ENCODE measurements at places on chromosomes 2 and 18. TPM values are rescaled to one million over a fixed set of nuclear protein-coding genes. Genes with fewer than 3 reads are reported as not detected.

The ASTL gene
- 5.0 TPM for total RNA-seq

- no peaks in the 10 kb centered on the region for H3K36me3 ChIP-seq
- H3K4me1 ChIP-seq: no peaks in the 10 kb centered on the region
- no peak overlapping the region for H3K27ac ChIP-seq
- H3K4me3 ChIP-seq: no peak overlapping the region
- DNase-seq: no peak
- no peaks in the 10 kb centered on the region for H3K27me3 ChIP-seq
Observed at GRCh38 chr2:24984912-24985311, 13.2 kb upstream of the DNAJC27 start.

GRCh38 chr2:189477756-189478155, 36.5 kb downstream of the WDR75 start:
- no peaks in the 10 kb centered on the region for H3K27me3 ChIP-seq
- H3K4me3 ChIP-seq: no peak overlapping the region
- H3K27ac ChIP-seq: no peak overlapping the region
- H3K36me3 ChIP-seq: peaks cover 31% of the 10 kb centered on the region
- no peaks in the 10 kb centered on the region for H3K4me1 ChIP-seq

GRCh38 chr2:20236496-20236895, 11.6 kb upstream of the SDC1 start:
- H3K4me3 ChIP-seq: no peak overlapping the region
- DNase-seq: no peak
- H3K36me3 ChIP-seq: no peaks in the 10 kb centered on the region
- no peak overlapping the region for H3K27ac ChIP-seq

DNA sequence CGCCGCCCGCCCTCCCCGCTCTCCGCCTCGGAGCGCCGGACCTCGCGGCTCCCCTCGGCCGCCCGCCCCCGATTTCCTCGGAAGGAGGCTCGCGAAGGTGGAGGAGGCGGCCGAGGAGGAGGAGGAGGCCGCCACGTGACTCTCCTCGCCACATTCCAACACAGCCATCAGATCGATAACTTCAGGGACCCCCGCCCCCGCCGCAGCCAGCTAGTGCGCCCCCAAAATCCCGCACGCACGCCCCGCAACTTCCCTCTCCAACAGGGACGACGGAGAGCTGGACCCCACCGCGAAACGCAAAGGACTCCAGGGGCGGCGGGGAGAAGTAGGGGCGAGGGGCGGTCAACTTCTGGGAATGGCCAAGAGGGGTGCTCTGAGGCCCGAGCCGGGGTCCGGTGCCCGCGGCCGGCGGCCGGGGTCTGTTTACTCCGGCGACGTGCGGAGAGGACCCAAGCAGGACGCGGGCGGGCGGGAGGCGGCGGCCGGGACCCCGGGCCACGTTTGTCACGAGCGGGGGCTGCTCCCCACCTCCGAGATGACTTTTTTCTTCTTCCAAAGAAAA, 2.0 kb downstream of the ZNF521 start:
- no peak for DNase-seq
- no peak overlapping the region for H3K27ac ChIP-seq
- H3K36me3 ChIP-seq: no peaks in the 10 kb centered on the region
- peak overlapping the region; percentile 51 for H3K4me3 ChIP-seq

- no peak overlapping the region for H3K27ac ChIP-seq
- no peak for DNase-seq
- no peaks in the 10 kb centered on the region for H3K36me3 ChIP-seq
- H3K27me3 ChIP-seq: no peaks in the 10 kb centered on the region
Observed at GRCh38 chr2:7278984-7279383, 361.8 kb downstream of the RNF144A start.

The UGT1A10 gene
- total RNA-seq: not detected

The KCNE4 gene
- not detected for total RNA-seq

GRCh38 chr2:117273009-117273671, 541.4 kb upstream of the DDX18 start:
- H3K27ac ChIP-seq: no peak overlapping the region
- no peak for DNase-seq
- H3K36me3 ChIP-seq: no peaks in the 10 kb centered on the region

The CPLX4 gene
- total RNA-seq: not detected

DNA sequence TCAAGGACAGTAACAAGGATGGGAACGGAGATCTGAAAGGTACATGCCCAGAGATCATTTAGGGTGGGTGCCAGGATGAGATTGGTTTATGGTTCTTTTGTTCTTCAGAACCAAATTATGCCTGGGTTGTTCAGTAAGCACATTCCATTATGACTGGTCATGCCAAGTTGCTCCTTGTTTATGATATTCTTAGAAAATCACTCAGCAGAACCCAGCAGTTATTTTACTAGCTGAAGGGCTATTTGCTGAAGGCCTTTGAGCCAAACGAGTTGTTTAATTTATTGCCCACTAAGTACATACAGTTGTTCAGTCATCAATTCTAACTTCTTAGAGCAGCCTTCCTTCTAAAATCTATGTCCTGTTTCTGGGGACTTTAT, 635 bp downstream of the SLC3A1 start:
- no peak overlapping the region for H3K27ac ChIP-seq
- H3K4me3 ChIP-seq: no peak overlapping the region
- no peaks in the 10 kb centered on the region for H3K36me3 ChIP-seq
- no peaks in the 10 kb centered on the region for H3K27me3 ChIP-seq

The TRABD2A gene
- total RNA-seq: 170 TPM

GRCh38 chr18:67373636-67374035, 142.9 kb downstream of the DSEL start:
- no peaks in the 10 kb centered on the region for H3K27me3 ChIP-seq
- H3K4me3 ChIP-seq: no peak overlapping the region
- no peak for DNase-seq
- no peak overlapping the region for H3K27ac ChIP-seq

- H3K4me3 ChIP-seq: no peak overlapping the region
- no peaks in the 10 kb centered on the region for H3K4me1 ChIP-seq
- H3K36me3 ChIP-seq: no peaks in the 10 kb centered on the region
- no peak overlapping the region for H3K27ac ChIP-seq
- H3K27me3 ChIP-seq: peaks cover 14% of the 10 kb centered on the region
Observed at GRCh38 chr2:235564884-235565530, 71.2 kb downstream of the AGAP1 start.

Data from CD4-positive, alpha-beta T cell (primary cell).